ENCODE measurements at places on chromosomes 12 and 14. TPM values are rescaled to one million over a fixed set of nuclear protein-coding genes. Genes with fewer than 3 reads are reported as not detected.

- DNase-seq = no peak
- H3K4me3 ChIP-seq = no peak overlapping the region
- H3K36me3 ChIP-seq = no peaks in the 10 kb centered on the region
- no peaks in the 10 kb centered on the region for H3K27me3 ChIP-seq
- H3K27ac ChIP-seq = no peak overlapping the region
These were observed 163.5 kb downstream of the AACS start for GRCh38 chr12:125228519-125229260.

DNA sequence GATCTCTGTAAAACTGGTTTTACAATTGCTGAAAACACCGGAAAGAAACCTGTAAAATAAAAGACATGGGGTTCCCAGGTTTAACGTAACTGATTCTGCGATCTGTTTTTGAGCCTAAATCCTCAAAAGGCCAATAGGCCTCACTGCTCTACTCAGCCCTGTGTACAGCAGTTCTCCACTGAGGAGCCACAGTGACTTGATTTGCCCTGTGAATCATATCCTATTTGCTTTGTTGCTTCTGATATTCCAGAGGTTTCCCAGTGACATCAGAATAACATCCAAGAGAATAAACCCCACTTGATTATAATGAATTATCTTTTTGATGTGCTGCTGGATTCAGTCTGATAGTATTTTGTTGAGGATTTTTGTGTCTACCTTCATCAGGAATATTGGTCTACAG, 27.5 kb downstream of the MDM1 start:
- no peak for DNase-seq
- peaks cover 24% of the 10 kb centered on the region for H3K36me3 ChIP-seq
- no peaks in the 10 kb centered on the region for H3K27me3 ChIP-seq
- H3K27ac ChIP-seq = no peak overlapping the region
- no peak overlapping the region for H3K4me3 ChIP-seq
- H3K4me1 ChIP-seq = no peaks in the 10 kb centered on the region

PCNX1 gene
- total RNA-seq = 56.3 TPM

SRGAP1 gene
- 13.8 TPM for total RNA-seq

GRCh38 chr12:13252616-13253015, 56.1 kb downstream of the EMP1 start:
- H3K27ac ChIP-seq = no peak overlapping the region
- H3K4me3 ChIP-seq = no peak overlapping the region
- no peaks in the 10 kb centered on the region for H3K27me3 ChIP-seq
- H3K4me1 ChIP-seq = peaks cover 7% of the 10 kb centered on the region
